ENCODE measurements at places on chromosomes 5 and 9.

DNA sequence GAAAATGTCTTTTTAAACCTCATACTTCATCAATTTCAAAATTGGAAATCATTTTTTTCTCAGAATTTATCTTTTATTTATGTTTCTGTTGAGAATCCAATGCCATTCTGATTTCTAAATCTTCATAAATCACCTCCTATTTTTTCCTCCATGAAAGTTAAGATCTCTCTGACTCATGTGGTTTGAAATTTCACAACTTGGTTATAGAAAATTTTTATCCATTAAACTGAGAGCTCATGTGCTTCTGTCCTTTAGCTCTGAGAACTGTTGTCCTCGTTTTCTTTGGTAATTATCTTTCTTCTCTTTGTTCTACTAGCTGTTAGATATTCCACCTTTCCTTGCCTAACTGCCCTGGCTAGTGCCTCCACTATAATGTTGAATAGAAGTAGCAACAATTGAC, 1.5 kb upstream of the RNF180 start:
- no peak for DNase-seq

DNA sequence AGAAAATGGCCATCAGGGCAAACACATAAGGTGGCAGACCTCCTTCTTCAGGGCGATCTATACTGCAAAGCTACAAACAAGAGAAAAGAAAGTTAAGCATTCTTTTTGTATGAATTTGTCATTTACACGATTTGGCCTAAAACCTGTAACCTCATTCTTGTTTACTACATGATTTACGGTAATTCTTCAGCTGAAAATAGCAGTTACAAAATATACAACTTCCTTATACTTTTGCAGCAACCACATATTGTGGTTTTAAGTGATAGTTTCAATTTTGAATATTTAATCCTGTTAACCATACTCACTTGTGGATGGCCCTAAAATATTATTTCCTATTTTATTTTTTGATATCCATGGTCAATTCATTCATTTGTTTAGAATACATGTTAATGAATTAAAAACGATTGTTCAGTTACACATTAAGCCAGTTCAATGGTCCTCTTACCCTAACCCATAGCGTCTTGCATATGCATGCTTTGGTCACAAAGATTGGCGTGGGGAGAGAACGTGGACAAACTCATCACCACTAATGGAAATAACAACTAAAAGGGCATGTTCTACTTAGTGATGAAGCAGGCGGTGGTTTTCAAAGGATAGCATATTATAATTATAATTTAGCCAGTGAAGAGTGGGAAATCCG, 16.6 kb downstream of the TUT7 start:
- no peak for DNase-seq

GRCh38 chr5:124021066-124021641, 509.2 kb downstream of the CSNK1G3 start:
- no peak for DNase-seq

DNA sequence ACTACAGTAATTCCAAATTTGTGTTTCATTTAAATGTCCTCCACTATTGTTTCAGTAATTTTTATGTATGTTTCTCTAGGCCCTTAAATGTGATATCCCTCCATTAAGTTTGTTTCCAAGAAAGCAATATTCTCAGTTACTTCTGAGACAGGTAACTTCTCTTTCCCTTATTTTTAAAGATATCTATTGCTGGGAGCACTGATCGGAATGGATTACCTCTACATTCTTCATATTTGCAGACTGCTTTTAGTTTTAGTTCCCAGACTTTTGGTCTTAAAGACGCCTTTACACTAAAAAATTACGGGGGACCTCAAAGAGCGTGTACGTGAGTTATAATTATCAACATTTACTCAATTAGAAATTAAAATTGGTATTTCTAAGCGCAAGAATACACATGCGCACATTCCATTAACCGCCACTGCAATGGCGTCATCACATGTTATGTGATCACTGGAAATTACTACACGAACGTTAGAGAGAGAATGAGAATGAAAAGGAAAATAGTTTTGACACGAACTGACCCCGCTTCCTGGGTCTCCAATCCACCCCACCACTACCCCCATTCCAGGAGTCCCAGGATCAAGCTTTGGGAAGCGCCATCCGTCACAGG, 519 bp upstream of the RAD50 start:
- peak; percentile 1 for DNase-seq

DNA sequence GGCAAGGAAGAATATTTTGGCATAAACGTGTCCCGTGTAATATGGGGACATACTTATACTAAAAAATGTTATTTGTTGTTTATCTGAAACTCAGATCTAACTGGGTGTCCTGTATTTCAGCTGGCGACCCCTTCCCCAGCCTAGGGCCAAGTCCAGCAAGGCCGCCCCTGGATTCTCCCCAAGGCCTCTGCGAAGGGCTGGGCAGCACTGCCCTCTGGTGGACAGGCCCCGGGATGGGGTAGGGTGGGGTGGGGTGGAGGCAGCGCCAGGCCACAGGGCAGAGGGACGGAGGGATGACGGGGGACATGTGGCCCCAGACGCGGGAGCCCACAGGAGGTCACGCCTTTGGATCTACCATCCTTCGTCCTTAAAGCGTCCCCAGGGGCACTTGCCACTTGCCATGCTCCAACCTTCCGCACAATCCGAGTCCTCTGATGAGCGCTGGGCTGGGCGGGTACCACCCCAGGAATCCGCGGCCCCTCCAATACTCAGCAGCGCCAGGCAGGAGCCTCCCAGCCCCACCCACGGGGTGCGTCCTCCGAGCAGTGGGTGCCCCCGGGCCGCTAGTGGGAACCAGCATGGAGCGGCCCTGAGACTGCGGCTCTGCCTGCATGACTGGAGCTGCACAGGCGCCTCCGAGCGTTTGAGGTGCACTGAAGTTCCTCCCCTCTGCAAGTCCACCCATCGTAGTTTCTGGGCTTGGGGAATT, 7.1 kb upstream of the AGPAT2 start:
- no peak for DNase-seq
